Urinary bladder (tissue), 4 donors: ENCODE measurements at places on chromosomes 13 and 19.
A peak's percentile ranks its signal among the peaks of the same experiment; 100 is the strongest.

- no peak for DNase-seq
Observed at GRCh38 chr19:54804101-54804500, 691 bp downstream of the KIR2DL4 start.

GRCh38 chr13:86788616-86789015 is 882.6 kb upstream of the SLITRK5 start:
- no peak for DNase-seq

DNA sequence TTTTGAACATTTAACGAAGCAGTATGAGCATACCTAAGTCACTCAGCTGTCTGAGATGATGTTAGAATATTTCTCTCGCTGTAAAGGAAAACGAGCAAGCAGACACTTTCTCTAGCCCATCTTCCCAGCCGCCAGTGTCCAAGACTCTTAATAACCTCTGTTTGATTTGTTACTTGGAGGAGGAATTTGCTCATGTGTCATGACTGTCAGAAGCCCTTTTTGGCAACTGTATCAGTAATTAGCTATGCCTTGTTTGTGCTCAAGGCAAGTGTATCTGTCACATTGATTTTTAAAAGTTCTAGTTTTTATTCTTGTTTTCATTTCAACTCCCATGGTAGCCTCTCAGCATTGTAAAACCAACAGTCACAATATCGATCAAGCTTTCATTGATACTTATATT is 828.4 kb upstream of the SLC10A2 start:
- no peak for DNase-seq

DNA sequence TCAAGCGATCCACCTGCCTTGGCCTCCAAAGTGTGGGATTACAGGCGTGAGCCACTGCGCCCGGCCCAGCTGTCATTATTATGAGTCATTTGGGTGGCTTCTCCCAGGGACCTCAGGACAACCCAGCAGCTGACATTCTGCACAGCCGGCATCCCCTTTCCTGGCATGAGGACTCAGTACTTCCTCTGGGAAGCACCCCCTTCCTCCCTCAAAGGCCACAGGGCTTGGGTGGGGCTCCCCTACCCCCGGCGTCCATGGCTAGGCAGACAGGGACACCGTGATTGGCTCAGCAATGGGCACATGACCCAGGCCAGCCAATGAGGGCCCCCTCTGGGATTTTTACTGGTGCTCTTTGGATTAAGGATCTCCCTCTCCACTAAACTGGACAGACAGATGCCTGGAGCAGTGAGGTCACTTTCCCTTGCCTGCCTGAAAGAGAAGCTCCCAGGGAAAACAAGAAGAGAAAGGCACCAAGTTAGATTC is 6.0 kb downstream of the KANK2 start:
- DNase-seq = no peak

DNA sequence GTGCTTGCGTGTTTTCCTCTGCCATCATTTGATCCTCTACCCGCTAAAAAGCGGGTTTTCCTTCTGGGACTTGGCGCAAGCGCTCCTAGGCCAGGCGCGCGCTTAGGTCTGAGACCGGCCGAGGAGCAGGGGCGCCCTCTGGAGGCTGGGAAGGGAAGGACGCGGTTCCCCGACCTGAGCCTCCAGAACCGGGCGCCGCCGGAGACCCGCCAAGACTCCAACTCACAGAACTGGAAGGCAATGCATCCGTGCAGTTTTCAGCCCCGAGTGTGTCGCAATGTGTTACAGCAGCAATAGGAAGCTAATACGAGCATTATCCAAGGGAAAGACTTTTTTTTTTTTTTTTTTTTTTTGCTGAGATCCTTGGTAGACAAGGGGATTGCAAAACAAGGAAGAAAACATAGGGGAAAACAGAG is 190.9 kb downstream of the COL4A1 start:
- DNase-seq = no peak

DNA sequence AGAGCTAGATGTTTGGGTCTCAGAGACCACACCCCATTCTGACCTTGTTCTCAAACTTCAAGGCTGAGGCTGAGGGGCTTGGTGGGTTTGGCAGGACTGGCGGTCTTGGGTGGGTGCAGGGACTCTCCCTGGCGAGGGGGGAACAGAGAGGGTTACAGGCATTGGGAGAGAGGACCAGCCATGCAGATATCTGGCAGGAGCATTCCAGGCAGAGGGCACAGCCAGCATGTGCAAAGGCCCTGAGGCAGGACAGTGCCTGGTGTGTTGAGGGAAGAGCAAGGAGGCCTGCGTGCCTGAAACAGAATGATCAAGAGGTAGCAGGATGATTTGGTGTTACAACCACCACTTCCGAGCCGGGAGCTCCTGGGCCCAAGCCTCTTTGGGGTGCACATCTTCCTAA is 27.4 kb downstream of the NFILZ start:
- DNase-seq = no peak

DNA sequence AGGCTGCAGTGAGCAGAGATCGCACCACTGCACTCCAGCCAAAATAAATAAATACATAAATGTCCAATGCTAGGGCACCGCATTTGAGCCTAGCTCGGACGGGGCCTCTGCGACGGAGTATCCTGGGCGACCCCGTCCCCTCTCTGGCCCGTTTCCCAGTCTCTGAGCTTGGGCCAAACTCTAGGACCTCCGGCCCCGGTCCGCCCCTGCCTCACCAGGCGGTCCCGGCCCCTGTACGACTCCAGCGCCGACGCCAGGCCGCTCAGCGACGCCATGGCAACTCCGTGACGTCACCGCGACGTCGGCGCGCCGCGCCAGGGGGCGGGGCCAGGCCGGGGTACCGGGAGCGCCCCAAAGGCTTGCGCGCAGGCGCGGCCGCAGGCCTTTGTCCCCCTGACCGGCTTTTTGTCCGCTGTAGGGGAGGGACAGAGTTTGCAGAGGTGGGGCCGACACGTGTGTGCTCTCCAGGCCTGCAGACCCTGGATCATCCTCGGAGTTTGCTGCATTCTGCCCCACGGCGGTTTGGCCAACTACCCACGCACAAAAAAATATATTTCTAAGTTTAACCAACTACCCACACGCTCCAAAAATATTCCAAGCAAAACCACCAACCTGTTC is at the start of gene PEX11G:
TSS of gene PEX11G (minus strand) at position 300 of the 618 bp plus-strand sequence. CDS start at position 275, 25 bp downstream.
- peak; percentile 71 for DNase-seq
